ENCODE measurements at places on chromosomes 1 and 21.
A peak's percentile ranks its signal among the peaks of the same experiment; 100 is the strongest.

DNA sequence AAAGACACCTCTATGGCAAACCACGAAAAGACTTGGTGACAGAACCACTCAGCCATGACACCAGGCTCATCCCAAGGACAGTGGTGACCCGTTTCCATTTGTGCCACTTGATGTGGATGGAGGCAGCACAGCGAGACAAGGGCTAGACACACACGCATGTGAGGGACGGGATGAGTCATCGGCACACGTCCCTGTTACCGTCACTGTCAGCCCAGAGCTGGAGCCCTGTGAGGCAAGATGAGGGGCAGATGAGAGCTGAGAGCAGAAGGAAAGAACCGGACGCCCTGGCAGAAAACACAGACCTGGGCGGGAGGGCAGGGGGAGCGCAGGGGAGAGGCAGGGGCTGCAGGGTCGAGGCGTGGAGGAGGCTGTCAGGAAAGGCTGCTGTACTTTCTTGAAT is 57.8 kb downstream of the SIK1 start:
- no peak for DNase-seq

GRCh38 chr1:172916116-172916515 is 134.6 kb downstream of the TNFSF18 start:
- no peak for DNase-seq

- DNase-seq, result no peak
Measured at GRCh38 chr21:35840197-35840799, 220.0 kb downstream of the SETD4 start.

DNA sequence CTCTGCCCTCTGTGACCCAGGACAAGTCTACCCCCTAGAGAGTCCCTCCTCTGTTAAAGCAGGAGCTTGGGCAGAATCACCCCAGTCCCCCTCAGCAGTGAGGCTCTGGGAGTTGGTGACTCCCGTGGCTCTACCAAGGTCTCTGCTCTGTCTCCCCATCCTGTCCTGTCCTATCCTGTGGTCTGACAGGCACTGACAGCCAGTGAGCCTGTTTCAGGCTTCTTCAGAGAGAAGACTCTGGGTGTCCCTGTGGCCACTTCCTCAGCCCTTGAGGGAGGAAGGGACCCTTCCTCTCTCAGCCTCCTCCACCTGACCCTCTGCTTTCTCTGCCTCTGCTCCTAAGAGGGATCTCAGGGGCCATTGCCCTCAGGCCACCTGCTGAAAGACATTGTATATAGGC is 148.7 kb downstream of the FCRL5 start:
- DNase-seq, result no peak

GRCh38 chr1:118077331-118078045 is 107.5 kb downstream of the SPAG17 start:
- DNase-seq, result no peak

GRCh38 chr1:77673716-77674355 is 8.6 kb downstream of the ZZZ3 start:
- no peak for DNase-seq

DNA sequence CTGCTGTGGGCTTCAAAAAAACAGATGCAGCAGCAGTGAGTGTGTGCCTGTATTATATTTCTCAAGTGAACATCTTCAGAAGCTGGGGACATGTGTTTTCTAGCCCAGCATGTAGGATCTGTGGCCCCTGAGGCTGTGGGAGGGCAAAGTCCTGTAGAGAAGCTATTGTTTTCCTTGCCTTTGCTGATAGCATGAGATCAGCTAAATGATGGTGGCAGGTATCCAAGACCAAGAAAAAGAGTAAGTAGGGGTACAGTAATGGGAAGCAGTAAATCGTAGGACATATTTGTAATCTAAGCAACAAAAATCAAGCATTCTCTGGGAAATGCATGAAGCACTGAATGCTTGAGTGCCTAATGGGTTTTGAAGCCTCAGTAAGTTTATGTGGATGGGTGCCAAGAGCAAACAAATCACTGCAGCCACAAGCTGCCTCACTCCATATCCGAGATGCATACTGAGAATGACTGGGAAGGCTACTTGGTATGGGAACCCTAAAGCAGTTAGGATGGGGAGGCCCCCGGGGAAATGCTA is 98.3 kb downstream of the CD58 start:
- no peak for DNase-seq

DNA sequence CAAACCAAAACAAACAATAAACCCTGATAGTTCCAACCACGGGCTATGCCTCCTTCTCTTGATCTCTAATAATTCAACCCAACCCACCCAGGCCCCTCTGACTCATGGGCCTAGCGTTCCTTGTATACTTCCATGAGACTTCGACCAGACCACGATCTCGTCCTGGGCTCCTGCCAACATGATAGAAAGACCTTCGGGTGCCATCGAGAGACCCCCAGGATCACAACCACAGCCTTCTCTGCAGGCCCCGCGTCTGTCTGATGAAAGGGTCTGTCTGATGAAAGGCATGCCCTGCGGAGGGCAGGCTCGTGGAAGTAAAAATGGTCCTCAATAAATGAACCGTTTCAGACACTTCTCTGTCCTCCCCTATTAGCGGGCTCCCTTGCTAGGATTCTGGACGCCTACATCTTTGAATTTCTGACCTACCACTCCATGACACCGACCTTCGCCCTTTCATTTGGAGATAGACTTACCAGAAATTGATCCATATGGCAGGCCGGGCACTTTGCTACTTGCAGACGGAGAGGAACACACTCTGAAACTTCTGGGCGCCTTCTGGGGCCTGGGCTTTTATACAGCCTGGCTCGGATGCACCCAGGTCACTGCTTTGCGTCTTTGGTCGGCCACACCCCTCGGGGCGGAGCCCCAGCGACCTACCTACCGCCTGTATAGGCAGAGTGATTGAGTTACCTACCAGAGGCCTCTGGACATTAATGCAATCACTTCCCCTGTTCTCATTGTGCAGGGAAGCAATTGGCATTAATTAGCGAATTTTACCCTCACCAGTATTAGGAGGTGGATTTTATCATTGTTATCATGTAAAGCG is 5.3 kb upstream of the KLF18 start:
- no peak for DNase-seq

DNA sequence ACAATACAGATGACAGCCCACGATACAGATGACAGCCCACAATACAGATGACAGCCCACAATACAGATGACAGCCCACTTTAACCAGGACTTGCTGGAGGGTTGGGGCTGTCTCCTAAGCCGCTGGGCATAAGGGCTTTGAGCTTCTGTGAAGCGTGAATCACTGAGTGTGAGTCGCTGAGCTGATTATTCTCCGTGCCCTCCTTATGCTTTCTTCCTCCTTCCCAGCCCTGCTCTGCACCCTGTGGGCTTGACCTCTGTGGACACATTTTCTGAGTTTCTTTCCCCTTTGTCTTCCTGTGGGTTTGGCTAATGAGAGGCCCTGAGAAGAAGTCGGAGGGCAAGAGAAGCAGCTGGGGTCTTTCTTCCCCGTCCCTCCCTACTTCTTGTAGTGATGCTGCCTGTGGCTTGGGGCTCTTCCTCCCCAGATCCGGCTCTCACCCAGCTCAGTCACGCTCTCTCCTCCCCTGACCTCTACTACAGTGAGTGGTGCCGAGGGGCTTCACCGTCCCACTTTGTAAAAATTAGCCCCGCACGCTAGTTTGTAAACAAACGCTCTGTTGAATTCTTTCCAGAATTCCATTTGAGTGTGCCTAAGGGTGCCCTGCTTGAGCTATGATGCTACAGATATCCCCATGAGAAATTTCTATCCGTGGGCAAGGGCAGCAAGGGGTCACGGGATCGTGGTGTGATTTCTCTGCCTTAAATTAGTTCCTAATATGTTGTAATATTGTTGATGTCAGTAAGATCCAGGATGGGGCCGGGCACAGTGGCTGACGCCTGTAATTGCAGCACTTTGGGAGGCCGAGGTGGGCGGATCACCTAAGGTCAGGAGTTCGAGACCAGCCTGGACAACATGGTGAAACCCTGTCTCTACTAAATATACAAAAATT is 46.4 kb upstream of the SOD1 start:
- DNase-seq, result no peak

DNA sequence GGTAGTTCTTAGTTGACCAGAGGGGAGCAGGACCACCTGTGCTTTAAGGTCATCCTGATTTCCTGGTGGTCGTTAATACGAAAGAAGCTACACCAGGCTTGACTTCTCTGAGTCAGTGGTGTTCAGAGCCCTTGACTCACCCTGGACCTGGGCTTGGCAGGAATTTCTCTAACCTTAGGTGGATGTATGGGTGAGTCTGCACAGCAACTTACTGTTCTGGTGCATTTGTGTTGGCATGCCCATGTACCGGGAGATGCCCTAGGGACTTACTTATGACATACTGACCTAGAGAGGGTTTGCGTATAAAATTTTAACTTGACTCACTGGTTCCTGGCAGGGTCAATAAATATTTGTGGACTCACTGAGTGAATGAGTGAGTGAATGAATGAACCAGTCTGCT is 304.6 kb downstream of the DISC1 start:
- DNase-seq, result no peak

- DNase-seq, result no peak
Measured at GRCh38 chr1:23617084-23617521, 57.8 kb upstream of the ID3 start.

GRCh38 chr1:183199304-183199703 is 13.2 kb downstream of the LAMC2 start:
- DNase-seq, result no peak

- no peak for DNase-seq
Measured at GRCh38 chr21:16587141-16587581, 857.4 kb downstream of the USP25 start.

GRCh38 chr1:24557220-24557619 is 1.3 kb downstream of the NCMAP start:
- DNase-seq, result no peak

GRCh38 chr21:37522641-37523295 is 156.2 kb downstream of the DYRK1A start:
- DNase-seq, result no peak

GRCh38 chr1:162310337-162310736 is 66.3 kb downstream of the SPATA46 start:
- DNase-seq, result no peak

DNA sequence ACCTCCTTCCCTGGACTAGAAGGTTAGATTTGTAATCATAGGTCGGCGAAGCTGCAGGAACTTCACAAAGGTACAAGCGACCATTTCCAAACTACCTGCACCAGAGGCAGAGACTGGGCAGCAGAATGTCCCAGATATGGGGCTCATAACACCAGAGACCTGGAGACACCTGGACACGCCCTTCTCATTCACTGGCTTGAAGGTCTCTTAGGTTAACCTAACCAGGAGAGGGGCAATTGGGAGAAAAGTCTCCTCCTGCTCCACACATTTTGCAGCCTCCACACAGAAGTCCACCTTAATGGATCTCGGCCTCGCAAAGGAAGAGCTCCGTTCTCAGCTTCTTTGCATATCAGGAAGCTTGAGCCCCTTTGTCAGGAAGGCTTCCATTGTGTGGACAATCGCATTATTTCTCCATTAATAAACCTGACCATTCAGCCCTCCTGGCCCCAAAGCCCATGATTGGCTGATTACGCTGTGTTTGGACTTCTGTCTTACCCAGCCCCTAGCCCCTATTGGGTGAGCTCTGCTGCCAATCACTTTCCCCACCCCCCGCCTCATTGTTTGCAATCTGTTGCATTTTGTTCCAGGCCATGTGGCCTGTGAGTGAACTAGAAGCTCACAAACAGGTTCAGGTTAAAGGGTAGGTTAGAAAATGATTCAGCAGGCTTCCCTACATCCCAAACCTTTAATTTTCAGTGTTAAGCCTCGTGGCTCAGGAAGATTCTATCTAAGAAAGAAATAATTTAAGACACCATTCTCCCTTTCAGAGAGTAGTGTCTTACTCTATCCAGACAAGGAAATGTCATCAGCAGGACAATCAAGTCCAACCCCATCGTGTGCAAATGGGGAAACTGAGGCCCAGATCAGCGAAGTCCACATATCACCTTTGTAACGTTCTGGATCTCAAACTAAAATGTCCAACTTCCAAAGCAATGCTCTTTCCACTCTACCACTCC is 2.8 kb downstream of the MYCL start:
- DNase-seq, result no peak

DNA sequence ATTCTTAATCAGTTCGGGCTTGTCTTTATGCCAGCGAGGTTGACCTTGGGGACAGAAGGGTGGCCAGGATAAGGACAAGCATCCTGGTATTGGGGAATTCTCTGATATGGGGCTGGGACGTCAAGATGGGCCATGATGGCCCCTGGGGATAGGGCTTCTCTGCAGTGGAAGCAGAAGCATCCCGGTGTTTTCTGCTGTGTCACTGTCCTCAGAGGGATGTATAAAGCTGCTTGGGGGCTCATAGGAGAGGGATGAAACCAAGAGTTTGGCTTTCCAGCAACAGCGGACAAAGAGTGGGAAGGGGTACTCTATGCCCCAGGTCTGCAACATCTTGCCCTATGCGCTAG is 1.4 kb upstream of the ATP1B1 start:
- DNase-seq, result no peak

GRCh38 chr1:87935130-87935529 is 606.5 kb downstream of the LMO4 start:
- no peak for DNase-seq

DNA sequence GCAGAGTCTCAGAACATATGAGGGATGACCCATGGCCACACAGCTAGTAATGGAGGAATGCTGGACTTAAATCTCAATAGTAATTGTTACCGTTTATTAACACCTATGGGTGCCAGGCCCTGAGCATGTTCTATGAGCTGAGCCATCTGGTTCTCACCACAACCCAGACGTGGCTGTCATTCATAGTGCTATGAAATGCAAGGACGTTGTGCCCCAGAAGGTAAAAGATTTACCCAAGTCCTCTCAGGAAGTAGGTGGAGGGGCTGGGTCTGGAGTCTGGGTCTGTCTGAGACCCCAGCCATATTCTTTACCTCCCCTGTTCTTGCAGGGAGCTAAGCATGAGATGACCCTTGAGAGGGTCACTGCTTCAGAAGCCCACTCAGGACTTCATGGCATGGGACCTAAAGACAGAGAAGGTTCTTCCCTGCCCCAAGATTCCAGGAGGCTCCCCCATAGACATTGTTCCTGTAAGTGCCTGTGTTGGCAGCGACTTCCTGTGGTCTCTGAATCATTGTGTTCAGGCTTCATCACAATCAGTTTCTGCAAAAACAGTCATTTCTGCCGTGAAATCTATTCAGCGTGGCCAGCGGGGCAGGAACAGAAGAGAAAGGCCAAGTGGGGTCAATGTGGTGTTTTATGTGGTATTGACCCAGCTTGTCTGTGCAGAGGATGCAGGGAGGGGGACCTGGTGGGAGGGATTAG is 475.4 kb downstream of the PTPRU start:
- DNase-seq, result no peak

GRCh38 chr1:151157067-151157531 is 650 bp downstream of the TNFAIP8L2 start:
- DNase-seq, result peak; percentile 65

GRCh38 chr1:198674009-198674408 is 35.2 kb downstream of the PTPRC start:
- no peak for DNase-seq

GRCh38 chr1:209557221-209557620 is 26.3 kb upstream of the CAMK1G start:
- no peak for DNase-seq

DNA sequence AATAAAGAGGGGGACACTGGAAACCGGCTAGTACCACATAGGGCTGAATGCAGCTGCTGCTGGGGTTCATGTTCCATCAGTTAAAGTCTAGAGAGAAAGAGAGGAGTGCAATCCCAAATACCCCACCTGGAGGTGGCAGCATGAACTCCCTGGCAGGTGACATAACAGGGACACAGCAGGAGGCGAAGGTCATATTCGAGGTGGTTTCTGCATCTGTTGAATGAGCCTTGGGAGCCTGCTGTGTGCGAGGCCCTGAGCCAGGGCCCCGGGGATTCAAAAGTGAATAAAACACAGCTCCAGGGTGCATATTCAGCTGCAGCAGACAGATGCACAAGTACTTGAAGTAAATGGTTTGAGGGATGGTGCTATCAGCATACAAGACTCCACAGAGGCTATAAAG is 456.8 kb downstream of the SETD4 start:
- DNase-seq, result no peak
